ENCODE measurements at places on chromosomes 6 and 20.

GRCh38 chr20:37745553-37745952 is 51.7 kb downstream of the CTNNBL1 start:
- DNase-seq = no peak

DNA sequence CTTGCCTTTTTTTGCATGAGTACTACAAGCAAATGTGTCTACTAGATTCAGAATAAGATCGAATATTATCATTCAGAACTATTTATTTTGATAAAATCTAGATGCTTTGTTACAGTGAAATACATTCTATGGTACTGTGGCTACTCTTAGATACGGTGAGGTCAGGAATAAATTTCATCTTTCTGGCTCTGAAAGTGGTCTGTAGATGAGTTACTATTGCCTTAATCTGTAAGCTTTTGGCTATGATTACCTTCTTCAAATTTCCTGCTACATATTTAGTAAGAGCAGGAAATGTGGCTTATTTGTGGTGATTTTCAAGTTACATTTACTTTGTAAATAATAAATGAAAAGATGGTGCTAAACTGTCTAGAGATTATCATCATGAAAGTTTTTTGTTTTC is 50.0 kb downstream of the SCAF8 start:
- no peak for DNase-seq

DNA sequence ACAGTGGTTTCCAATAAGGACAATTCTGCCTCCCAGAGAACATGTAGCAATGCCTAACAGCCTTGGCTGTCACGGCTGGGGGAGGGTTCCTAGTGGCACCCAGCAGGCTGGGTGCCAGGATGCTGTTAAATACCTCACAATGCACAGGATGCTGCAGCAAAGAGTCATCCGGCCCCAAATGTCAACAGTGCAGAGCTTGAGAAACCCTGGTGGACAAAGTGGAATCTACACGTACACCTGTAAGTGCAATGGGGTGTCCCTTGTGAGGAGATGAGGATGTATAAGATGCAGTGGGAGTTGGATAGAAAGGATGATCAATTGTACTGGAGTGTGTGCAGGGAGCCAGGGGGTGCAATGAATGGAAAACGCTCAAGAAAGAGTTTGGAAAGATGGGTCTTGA is 142.4 kb downstream of the FNDC1 start:
- no peak for DNase-seq

DNA sequence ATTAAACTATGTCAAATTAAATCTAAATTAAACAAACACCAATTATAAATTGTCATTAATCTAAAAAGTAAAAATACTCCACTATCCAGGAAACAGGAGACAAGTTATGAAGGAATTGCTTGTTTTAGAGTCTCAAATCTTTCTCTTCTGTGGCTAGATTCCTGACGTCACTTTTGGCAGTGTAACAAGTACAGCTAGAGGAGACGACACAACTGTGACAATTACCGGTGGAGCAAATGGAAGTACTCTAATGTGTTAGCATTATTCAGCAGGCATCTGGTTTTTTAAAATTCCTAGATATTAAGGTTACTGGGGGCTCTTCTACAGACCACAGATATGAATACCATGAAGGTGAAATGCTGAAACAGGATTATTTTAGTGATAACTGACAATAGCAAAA is 1042.7 kb downstream of the EPHA7 start:
- no peak for DNase-seq

DNA sequence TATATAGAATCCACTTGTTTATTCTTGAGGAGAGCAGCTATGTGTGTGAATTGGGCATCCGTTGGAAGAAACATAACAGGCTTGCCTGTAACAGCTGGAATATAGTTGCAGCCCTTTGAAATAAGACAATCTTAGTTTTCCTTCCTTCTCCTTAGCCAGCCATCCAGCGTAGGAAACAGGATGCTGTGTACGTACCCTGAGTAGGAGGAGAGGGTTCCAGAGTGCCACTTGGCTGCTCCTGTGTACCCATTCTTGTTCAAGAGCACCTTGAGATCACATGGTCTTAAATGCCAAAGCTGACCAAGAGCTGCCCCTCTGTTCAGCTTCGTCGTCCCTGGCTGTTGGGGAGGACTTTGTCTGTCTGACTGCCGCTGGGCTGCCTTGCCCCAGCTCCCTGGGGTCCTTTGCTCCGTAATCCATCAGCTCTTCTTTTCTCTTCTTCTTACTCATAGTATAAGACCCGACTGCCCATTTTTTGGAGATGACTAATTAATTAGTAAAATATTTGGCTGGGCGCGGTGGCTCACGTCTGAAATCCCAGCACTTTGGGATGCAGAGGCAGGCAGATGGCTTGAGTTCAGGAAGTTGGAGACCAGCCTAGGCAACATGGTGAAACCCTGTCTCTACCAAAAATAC is 49.0 kb downstream of the RREB1 start:
- DNase-seq = no peak

DNA sequence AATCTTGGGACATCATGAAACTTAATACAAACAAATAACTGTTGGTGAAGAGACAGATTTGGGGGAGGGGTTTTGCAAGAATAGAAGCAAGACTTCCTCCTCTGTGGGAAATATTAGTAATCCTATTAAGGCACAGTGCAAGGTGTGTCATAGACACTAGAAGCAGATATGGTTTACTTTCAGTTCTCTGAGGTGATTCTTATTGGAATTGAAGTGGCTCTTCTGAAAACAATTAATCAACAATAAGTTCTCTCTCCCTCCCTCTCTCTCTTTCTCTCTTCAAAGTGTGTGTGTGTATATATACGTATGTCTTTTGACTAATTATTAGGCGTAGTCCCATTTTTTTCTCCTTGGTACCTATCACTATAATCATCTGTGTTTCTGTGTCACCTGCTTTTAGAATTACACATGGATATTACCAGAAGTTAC is 99.8 kb downstream of the HIVEP2 start:
- DNase-seq = no peak

DNA sequence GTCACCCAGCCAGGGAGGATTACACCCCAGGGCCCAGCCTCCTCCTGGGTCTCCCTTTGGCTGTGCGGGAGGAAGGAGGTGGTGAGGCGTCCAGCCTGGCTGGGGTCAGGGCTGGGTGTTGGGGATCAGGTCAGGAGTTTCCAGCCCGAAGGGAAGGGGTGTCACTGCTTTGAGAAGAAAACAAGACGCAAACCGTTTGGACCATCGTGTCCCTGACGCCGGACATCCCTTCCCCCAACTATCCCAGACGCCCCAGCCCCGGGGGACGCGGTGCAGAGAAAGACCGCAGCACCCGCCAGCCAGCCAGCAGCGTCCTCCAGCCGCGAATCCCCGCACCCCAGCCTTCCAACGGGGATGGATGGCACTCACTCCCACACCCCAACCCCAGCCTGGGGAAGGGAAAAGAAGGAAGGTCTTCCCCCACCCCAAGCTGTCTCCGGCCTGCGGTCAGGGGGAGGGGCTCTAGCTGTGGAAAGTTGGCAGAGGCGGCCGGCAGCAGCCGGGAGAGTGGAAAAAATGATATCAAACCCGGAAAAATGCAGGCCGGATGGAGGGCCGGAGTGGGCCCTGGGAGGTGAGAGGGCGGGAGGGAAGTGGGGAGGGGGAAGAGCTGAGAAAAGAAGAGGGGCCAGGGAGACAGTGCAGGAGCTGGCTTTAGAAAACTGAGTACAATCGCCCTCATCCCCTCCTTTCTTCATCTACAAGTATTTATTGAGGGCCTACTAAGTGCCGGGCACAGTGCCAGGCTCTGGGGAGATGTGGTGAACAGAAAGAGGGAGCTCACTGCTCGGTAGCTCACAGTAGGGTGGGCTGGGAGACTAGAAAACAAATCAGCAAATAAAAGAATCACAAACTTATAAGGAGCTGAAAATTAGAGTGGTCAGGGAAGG is 10.6 kb downstream of the REM1 start:
- DNase-seq = no peak

GRCh38 chr6:160122744-160123143 is 1.1 kb downstream of the SLC22A1 start:
- DNase-seq = no peak

DNA sequence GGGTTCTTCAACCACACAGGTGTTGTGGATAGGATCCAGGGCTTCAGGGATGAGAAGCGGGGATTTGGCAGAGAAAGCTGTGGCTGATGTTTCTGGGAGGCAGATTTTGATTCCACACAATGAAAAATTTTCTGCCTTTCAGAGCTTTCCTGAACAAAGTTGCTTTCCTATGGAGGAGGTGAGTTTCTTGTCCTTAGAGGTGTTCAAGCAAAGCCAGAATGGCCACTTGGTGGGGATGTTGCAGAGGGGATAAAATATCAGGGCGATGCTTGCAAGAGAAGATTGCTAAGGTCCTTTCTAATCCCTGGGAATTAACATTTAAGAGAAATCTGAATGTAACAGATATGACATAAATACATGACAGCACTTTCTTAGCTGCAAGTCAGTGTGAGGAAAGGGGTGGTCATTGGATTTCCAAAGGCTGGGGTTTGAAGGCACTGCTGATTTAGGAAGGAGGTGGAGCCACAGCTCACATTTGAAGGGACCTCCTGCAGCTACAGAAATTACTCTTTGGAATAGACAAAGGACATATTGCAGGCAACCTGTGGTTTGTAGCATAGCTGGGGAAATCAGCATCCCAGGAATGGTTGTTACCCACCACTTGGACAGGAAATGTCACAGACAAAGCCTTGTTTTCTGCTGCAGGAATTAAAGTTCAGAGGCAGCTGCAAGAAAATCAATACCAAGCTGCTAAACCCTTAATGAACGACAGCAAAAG is 271.1 kb upstream of the CHD6 start:
- DNase-seq = no peak

DNA sequence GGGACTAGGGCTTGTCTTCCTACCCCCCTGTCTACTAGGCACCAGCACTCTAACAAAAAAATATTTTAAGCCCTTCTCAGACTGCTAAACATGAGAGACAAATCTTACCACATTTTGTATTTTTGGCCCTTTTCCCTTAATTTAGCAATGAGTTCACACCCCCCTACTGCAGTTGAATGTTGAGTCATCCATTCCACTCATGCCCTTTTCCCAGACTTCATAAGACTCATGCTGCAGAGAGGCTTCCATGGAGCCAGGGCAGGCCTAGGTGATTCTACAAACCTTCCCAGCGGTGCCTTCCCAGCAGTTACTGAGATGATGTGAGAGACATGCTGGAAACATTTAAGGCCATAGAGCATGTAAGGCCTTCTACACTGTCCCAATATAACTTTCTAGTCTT is 53.9 kb downstream of the PXDC1 start:
- no peak for DNase-seq

DNA sequence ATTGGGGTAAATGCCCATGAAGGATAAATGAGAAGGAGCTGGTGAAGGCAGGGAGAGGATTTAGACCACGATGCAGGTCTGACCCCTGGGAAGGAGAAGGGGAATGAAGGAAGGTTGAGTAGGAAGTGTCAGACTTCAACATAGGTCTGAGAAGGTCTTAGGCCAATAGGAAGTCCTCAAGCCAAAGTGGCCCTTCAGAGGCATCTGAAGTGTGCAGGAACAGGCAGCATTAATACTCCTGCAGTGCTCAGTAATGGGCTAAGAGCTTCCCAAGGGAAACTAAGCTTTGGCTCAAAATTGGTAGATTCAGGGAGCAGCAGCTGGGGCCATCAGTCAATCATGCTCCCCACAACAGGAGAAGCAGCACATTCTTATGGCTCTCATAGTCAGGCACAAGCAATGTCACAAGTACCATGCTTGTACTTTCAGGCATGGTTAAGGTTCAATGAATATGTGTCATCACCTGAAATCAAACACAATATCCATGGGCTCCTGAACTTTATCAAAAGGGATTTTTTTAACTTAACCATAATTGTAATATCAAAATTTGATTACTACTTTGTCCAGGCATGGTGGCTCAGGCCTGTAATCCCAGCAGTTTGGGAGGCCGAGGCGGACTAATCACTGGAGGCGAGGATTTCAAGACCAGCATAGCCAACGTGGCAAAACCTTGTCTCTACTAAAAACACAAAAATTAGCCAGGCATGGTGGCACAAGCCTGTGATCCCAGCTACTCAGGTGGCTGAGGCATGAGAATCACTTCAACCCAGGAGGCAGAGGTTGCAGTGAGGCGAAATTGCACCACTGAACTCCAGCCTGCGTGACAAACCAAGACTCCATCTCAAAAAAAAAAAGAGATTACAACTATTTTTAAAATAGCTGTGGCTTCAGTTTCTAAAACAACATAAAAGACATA is 9.9 kb downstream of the RALGAPA2 start:
- no peak for DNase-seq

- no peak for DNase-seq
These were observed 10.5 kb upstream of the TXNDC5 start for GRCh38 chr6:7921046-7921445.

- DNase-seq = no peak
These were observed 1.9 kb downstream of the LRFN2 start for GRCh38 chr6:40585223-40585622.

- no peak for DNase-seq
These were observed 186.6 kb downstream of the SOX4 start for GRCh38 chr6:21780141-21780540.

- DNase-seq = no peak
These were observed 12.4 kb downstream of the PSMF1 start for GRCh38 chr20:1130847-1131246.

DNA sequence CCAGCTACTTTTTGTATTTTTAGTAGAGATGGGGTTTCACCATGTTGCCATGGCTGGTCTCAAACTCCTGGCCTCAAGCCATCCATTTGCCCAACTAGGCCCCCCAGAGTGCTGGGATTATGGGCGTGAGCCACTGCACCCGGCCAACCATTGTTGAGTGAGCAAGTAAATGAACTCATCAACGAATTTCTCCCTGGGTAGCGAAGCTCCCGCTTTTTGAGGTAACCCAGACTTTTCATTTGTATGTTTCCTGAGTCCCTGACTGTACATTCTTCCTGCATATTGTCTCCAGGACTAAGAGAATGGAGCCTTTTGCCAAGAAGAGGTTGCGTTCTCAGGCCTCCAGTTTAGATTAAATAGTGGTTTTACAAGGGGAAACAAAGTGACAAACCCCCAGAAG is 36.4 kb downstream of the RIPOR3 start:
- no peak for DNase-seq

DNA sequence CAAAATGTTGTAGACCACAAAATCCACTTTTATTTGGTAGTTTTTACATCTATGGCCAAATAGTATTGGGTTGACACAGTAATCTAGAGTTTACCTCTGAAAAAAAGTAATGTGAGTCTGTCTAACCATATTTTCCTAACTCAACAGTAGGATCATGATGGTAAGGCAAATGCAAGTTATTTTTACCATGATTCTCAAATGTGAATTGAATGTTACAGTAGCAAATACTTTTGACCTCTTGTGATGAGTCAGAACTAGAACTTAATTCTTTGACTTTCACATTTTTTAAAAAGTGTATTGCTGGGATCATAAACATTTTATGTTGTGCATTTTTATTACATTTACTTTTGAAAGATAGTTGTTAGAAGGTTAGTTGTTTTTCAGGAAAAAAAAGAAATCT is 22.0 kb downstream of the RNF146 start:
- no peak for DNase-seq

- DNase-seq = no peak
These were observed 42.6 kb upstream of the MRGBP start for GRCh38 chr20:62753626-62754025.
